ENCODE measurements at places on chromosomes 4 and X.

GRCh38 chr4:34790131-34790530 is 1454.2 kb downstream of the ARAP2 start:
- DNase-seq: no peak

DNA sequence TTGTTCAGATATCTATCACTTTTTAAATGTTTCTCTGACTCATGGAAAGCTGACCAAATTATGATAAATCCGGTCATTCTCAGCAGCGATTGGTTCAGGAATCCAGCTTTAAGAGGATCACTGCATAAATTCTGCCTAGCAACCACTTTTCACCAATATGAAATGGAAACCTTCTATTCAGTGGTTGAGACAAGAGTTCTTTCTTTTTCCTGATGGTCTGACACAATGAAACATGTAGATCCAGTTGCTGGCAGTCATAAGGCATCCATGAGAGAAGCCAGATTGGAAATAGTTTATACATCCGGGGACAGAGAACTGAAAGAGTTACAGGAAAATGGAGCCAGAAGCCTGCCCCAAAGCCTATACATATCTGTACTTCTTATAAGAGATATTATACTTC is 27.2 kb downstream of the MAB21L2 start:
- DNase-seq: no peak

DNA sequence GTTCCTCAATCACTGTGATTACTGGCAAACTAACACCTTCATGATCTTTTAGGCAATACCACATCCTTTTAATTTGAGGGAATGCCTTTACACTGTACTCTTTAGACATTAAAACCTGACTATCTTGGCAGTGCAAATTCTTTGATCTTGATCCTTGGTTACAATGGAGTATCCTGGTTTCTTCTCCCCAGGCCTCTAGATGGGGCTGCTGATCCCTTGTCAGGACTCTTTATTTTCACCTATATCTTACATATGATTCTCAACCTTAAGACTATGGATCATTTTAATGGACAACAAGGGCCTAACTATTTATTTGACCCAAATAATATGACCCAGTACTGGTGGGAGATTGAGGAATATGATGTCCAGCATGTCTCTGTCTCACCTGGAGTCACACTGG is 1005.5 kb upstream of the INTU start:
- no peak for DNase-seq

DNA sequence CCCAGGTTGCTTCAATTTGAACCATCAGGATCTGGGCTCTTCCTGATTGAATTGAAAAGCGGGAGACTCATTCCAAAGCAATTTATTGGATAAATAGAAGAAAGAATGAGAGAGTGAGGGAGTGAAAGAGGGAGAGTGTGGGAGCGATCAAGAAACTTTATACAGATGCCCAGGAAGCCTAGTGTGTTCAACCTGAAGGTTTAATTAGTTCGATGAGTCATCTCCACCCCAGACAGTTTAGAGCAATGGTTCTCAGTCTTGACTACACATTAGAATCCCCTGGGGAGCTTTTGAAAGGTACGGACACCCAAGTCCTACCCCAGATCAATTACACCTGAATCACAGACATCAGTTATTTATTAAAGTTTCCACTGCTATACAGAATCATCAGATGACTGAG is 61.5 kb downstream of the GEMIN8 start:
- no peak for DNase-seq

DNA sequence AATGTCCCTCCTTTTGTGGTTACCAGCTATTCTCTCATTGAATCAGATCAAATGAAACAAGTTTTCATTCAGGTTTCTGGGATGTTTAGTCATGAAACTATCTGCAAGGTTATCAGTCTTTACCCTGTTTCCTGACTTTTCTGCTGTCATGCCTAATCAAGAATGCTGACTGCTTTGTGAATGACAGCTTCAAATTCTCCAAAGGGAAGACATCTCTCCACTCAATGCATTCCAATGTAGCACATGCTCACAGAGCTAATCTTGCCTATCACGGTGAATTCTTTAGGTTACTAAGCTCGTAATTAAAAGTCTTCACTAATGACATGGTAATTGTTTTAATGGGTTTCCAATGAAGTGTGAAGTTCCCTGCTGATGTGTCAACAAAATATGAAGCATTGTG is 1068.5 kb downstream of the PCDH7 start:
- DNase-seq: peak; percentile 38
